NCI-H69 (cell line): ENCODE measurements at places on chromosomes 6 and 20.

- no peak for DNase-seq
Observed at GRCh38 chr6:28011722-28012121, 54.7 kb downstream of the OR2B6 start.

DNA sequence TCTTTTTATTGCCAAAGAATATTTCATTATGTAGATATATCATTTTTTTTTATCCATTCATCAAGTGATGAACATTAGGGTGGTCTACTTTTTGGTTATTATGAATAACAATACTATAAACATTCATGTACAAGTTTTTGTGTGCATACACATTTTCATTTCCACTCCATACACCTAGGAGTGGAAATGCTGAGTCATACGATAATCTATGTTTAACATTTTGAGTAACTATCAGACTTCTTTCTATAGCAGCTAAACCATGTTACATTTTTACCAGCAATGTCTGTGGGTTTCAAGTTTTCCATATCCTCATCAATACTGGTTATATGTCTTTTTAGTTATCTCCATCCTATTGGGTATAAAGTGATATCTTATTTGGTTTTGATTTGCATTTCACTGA lies 65.7 kb downstream of the PRSS35 start:
- DNase-seq, result no peak

DNA sequence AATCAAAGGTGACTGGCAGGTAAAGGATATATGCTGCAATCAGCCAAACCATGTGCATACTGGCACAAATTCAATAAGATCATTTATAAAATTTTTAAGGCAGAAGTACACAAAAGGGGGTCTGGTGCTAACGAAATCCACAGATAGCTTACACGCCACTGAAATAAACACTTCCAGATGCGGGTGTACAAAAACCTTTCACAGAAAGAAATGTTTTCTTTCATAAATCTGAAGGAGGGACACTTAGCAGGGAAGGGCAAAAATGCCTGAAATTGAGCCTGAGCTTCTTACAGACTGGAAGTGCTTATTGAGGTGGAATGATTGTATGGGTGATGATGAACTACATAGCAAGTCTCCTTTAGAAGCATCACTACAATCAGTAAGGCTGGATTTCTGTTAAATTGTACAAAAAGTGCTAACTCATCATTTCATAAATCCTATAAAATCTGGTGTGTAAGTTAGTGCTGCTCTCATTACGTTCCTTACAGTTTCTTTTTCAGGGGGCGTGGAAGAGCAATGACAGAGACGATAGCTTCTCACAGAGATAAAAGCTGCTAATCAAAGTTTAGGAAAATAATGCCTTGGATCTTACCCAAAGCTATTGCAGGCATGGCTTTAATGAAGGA lies 409.3 kb upstream of the RUNX2 start:
- DNase-seq, result peak; percentile 35

DNA sequence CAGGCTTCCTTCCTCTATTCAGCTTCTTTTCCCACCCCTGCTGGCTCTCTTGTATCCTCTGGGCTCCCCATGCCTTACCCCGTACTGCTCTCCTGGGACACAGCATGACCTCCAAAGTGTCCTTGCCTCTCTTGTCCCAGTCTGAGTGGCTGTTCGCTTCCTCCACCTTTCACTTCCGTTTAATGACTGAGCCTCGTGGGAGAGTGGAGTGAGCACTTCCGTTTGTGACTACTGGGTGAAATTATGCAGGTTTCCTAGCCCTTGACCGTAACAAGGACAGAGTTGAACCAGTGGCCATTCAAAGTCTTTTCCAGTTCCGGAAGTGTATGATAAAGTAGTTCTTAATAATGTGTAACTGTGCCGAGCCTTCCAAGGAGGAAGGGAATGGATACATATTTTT lies 109.2 kb downstream of the ARID1B start:
- no peak for DNase-seq

DNA sequence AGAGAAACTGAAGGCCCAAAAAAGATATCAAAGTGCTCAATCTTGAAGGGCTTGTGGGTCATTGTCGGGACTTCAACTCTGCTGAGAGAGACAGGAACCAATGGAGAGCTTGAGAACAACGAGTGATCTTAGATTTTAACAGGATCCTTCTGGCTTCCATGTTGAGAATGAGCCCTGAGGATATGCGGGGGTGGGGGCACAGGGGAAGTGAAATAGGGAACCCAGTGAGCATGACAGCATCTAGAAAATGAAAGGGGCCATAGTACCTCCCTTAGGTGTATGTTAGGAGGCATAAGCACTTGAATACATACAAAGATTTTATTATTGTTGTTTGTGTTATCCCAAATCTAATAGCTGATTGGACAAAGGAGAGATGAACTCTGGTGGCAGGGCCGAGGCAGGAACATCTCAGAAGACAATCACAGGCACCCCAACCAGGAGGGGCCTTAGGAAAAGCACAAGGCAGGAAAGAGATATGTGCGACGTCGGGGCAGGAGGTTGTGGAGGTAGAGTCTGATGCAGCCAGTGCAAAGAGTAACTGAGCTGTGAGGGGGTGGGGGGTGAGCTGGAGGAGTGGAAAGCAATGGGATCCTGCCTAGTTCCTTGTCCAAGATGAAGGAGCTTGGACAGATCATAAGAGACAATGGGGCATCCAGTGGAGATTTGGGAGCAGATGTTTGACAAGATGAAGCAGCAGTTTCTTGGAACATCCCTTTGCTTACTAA lies 10.4 kb downstream of the TGM6 start:
- no peak for DNase-seq
